Stimulated activated CD4-positive, alpha-beta T cell treated with anti-CD3 and anti-CD28 coated beads, Interleukin-1b, Interleukin-23, amount 100 ng/mL, for 1 hour (primary cell): ENCODE measurements at places on chromosomes 16 and 17.

DNA sequence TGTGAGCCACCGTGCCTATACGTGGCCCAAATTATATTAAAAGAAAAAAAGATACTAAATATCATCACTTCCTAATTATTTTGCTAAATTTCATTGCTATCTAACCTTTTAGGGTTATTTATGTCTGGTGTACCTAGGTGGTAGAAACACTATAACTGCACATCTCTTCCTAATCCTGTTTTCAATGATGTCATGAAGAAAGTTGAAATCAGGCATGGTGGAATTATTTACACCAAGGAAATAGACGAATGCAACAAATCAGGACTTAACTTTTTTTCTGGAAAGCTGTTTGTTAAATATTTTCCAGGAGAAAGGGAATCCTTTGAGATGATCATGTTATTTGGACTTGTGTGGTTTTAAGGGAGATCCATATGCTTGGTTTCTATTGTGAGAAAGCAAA is 39.2 kb upstream of the SKAP1 start:
- DNase-seq = no peak

- DNase-seq = no peak
Measured at GRCh38 chr16:27284865-27285675, 16.5 kb upstream of the NSMCE1 start.

DNA sequence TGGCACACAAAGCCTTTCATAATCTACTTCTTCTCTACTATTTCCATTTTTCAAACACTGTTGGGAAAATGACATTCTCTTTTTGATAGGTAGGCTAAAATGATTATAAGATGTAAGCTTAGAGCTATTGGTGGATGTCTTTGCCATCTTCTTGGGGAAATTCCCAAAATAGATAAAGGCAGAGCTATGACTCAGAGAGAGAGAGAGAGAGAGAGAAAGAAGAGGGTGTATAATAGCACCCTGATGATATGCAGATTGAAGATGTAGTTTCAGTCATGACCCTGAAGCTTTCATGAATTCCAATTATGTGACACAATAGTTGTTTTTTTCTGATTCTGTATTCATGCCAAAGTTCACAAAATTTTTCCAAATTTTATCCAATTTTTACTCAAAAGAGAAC is 529.1 kb downstream of the HS3ST4 start:
- DNase-seq = no peak

DNA sequence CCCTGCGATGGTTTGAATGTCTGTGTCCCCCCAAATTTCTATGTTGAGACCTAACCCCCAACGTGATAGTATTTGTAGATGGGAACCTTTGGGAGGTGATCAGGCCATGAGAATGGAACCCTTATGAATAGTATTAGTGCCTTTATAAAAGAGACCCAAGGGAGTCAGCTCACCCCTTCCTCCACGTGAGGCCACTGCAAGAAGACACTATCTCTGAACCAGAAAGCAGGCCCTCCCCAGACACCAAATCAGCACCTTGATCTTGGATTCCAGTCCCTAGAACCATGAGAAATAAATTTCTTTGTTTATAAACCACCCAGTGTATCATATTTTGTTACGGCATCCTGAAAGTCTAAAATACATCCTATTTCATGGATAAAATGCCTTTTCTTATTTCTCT is 64.4 kb upstream of the LRRC37A3 start:
- DNase-seq = no peak

DNA sequence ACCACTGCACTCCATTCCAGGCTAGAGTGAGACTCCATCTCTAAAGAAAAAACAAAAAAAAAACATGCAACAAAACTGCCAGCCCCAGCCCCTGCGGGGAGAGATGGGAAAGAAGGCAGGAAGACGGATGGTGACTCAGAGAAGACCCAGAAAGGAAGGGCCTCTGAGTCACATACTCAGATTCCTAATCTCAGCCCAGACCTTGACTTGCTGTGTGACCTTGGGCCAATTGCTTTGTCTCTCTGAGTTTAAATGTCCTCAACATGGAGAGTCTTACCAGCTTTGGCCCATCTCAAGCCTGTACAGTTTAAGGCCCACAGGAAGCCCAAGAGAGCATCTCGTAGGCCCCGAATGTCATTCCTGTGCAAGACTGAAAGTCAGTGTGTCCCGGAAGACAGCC is 86.5 kb upstream of the LHX1 start:
- DNase-seq = no peak

DNA sequence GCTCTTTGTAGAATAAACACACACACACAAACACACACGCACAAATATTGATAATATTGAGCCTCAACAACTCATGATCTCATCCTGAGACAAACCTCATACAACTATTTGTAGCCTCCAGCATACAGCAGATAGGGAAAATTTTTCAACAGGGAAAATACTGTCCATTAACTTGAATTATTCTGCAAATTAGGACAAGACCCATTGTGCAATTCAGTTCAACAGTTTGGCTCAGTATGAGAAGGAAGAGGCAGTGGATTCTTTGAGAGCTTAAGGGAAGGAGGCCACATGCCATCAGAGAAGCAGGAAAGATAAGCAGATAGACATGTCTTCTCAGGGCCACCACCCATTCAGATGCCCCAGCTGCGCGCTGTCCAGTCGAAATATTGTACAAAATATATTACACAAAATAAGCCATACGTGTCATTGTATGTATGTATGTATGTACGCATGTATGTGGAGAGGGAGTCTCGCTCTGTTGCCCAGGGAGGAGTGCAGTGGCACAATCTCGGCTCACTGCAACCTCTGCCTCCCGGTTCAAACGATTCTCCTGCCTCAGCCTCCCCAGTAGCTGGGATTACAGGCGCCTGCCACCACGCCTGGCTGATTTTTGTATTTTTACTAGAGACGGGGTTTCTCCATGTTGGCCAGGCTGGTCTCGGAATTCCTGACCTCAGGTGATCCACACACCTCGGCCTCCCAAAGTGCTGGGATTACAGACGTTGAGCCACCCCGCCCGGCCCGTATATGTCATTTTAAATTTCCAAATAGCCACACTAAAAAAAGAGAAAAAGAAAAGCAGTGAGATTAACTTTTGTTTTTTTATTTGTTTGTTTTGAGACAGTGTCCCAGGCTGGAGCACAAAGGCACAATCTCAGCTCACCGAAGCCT is 1.8 kb downstream of the ZC3H7A start:
- no peak for DNase-seq

- no peak for DNase-seq
Measured at GRCh38 chr17:36657763-36658490, 56.5 kb downstream of the MRM1 start.

DNA sequence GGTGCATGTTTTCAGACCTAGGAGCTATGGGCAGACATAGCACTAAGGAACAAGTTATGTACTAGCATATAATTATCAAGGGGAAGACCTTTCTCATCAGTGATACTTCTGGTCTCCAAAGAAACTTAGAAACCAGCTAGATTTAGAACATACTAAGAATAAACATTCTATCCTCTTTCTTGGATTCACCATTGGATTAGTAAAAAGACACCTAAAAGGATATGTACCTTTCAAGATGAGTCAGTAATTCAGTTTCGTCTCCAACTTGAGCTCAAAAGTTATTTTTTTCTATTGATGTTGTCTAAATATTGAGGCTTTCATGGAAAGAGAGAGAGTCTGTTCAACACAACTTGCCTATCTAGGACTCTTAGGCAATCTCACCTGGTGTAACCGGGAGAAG is 13.2 kb downstream of the ZNF821 start:
- no peak for DNase-seq

GRCh38 chr16:83258366-83258928 is 549.3 kb upstream of the HSBP1 start:
- DNase-seq = no peak

- no peak for DNase-seq
Measured at GRCh38 chr17:3695723-3696411, at the start of gene P2RX5. P2RX5 (minus strand) TSS chr17:3696155; CDS start chr17:3696005, 150 bp downstream.

DNA sequence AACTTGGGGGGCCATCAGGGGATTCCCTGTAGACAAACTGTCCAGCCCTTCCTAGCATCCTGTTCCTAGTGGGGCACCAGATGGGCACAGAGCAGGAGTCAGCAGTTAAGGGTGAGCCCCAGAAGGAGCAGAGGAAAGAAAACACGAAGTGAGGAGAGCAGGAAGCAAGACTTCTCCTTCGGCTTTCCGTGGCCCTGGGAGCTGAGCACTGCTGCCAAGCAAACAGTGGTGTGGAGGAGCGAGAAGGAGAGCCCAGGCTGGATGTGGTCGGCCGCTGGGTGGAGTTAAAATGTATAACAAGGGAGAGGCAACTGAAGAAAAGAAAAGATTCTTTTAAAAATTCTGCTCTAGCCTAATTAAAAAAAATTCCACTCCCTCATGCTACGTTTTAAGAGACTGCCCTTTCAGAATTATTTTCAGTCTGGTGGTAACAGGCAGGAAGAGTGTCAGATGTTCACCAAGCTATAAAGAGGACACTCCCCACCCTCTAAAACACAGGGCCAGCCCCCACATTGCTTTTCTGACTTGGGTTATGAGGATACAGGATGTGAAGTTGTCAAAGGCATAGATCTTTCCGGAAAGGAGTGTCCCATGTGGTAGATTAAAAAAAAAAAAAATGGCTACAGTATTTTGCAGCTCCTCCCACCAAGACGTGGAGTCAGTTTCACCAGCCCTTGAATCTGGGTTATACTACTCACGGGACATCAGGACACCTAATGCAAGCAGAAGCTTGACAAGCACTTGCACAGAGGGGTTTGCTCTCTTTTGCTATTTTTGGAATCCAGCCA is 74.9 kb upstream of the ZFHX3 start:
- no peak for DNase-seq

- no peak for DNase-seq
Measured at GRCh38 chr16:81522108-81522701, 77.6 kb downstream of the CMIP start.

DNA sequence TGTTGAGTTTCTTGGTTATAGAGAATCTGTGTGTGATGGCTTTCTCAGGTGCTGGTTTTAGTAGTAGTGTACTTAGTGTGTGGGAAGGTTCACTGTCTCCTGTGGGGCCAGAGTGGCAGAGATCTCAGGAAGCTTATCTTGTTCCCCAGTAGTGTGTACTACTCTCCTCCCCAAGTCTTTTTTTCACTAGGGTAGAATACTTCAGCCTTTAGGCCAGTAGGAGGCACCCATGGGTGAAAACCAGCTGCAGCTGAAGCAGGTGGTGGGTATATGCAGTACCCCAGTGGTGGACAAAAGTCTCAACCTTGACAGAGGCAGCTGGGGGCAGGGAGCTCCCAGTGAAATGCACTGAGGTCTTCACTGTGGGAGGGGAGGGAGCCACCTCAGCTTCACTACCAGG is 109.9 kb downstream of the PHKB start:
- no peak for DNase-seq

GRCh38 chr17:65163990-65164495 is 26.9 kb downstream of the RGS9 start:
- DNase-seq = no peak

DNA sequence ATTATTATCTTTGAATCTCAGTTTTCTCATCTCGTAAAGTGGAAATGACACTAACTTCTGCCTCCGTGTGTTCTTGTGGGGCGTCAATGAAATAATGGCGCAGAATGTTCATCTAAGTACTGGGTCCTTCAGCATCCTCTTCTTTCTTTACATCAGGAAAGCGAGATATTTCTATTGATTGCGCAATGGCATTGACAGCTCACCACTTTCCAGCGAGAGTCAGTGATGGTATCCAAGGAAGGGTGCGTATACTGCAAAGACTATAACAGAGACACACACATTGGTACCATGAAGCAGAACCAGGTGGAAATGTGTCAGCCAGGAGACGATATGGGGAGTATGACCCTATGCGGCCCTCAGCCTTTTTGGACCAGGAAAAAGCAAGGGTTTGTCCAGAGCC is 162.1 kb downstream of the SHISA9 start:
- no peak for DNase-seq

DNA sequence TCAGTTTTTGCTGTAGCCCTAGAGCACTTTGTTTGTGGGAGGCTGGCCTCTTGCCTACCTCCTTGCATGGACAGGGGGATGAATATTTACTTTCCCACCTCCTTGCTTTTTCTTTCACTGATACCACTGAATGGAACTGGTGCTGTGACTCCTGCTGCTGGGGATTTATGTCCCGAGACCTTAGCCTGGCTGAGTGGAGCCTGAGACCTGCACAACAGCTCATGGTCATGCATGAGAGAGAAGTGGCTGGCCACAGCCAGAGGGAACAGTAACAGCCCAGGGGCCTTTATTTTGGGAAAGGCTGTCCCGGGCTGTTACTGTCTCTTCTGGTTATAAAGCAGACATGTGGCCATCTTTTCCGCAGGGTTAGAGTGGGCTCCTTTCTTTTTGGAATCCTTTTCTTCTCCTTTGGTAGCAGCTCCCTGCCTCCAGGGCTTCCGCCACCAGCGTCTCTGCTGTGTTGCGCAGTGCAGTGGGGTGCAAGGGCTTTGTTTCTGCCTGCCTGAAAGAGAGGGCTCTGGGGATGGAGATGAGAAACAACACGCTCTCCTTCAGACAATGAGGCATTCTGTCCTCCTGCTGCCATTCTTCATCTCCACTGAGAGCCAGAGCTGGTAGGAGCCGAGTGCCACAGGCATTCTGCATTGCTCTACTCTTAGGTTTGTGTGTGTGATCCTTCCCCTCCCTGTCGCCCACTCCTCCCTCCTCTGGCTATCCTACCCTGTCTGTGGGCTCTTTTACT is 14.5 kb downstream of the SNX11 start:
- no peak for DNase-seq

GRCh38 chr17:46109603-46110189 is 83.5 kb downstream of the KANSL1 start:
- no peak for DNase-seq

GRCh38 chr17:2911035-2911754 is 115.0 kb downstream of the RAP1GAP2 start:
- DNase-seq = no peak

DNA sequence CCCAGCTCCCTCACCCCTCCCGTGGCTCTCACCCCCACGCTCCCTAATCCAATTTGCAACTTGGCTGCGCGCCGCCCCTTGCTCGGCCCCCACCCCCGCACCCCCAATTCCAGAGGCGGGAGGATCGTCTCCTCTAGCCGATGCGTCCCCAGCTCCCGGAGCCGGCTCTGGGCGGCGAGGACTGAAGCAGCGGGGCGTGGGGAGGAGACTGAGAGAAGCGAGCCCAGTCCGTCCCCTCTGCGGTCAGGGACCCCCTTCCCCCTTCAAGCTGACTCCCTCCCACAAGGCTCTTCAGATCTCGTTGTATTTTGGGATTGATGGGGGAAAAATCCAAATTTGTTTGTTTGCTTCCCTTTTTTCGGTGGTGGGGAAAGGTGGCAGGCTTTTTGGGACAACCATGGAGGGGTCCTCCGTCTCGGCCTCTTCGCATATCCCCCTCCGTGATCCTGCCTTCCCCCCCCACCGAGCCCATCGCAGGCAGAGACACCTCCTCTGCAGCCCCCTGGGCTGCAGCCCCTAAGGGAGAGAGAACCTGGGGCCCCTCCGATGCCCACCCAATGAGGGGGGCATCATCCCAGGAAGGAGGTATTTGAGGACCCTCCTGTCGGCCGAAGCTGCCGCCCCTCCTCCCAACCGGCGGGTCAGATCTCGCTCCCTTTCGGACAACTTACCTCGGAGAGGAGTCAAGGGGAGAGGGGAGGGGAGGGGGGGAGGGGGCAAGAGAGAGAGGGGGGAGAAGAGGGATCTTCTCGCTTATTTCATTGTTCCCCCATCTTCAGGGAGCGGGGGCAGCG is 466 bp downstream of the NEUROD2 start:
- DNase-seq = no peak
